ENCODE measurements at places on chromosomes 1 and 21. TPM values are rescaled to one million over a fixed set of nuclear protein-coding genes. Genes with fewer than 3 reads are reported as not detected.

The ZBTB8B gene
- not detected for total RNA-seq

The KNCN gene
- total RNA-seq = not detected

The THRAP3 gene
- total RNA-seq = 127 TPM

The RGS18 gene
- total RNA-seq = 2.4 TPM

The SRSF10 gene
- 163 TPM for total RNA-seq

The C4BPA gene
- not detected for total RNA-seq

GRCh38 chr1:42979036-42979430 lies 20.4 kb upstream of the SLC2A1 start:
- DNase-seq = no peak

DNA sequence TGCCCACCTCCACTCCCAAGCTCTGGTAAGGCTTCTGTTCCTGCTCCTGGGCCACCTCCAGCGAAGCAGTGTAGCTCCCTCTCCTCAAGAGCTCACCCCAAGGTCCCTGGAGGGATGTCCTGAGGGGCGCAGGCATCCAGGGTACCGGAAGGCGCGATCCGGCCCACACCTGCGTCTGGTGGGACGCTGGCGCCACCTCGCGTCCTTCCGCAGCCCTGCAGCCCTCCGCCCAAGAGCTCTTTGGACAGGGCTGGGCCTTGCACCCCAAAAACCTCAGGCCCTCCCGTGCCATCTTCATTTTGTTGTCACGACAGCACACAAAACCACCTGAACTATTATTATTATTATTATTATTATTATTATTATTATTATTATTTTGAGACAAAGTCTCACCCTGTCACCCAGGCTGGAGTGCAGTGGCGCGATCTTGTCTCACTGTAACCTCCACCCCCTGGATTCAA lies 49.2 kb upstream of the PAX7 start:
- no peak for DNase-seq

DNA sequence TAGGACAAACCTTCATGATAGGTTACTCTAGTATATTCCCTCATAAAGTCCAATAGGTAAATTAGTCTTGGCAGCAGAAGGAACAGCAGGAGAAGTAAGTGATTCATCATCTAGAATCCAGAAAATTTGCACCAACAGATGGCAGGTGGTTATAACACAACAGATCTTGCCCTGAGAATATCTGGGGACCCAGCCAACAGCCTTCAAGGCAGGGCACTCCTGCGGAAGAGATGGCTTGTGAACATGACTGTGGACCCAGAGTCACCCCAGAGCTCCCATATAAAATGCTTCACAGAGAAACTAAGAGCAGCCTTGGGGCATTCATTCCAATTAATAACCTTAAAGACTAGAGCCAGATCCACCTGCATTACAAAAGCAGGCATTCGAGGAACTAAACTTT lies 7.9 kb upstream of the PLA2G2C start:
- DNase-seq = no peak

- DNase-seq = no peak
Observed at GRCh38 chr1:221022331-221022730, 143.1 kb downstream of the HLX start.

DNA sequence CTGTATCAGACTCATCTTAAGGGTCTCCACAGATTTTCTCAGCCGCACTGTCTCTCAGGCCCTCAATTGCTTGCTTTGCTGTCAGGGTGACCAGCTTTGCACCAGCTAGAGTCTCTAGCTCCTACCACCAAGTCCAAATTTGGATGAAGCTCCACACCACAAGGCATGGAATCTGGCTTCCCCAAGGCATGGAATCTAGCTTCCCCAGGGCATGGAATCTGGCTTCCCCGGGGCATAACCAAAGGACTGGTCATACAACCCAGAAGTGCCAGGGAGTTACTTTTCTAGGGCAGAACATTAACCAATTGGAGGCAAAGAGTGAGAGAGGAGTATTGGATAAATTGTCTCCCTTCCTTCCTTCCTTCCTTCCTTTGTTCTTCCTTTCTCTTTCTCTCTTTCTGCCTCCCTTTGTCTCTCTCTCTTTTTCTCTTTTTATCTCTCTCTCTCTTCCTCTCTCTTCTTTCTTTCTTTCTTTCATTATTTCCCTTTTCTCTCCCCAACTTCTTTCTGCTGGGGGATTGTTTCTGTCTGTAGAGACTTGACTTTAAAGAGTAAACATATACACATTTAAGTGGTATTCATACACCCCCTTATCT lies 76.9 kb upstream of the HAO2 start:
- no peak for DNase-seq

DNA sequence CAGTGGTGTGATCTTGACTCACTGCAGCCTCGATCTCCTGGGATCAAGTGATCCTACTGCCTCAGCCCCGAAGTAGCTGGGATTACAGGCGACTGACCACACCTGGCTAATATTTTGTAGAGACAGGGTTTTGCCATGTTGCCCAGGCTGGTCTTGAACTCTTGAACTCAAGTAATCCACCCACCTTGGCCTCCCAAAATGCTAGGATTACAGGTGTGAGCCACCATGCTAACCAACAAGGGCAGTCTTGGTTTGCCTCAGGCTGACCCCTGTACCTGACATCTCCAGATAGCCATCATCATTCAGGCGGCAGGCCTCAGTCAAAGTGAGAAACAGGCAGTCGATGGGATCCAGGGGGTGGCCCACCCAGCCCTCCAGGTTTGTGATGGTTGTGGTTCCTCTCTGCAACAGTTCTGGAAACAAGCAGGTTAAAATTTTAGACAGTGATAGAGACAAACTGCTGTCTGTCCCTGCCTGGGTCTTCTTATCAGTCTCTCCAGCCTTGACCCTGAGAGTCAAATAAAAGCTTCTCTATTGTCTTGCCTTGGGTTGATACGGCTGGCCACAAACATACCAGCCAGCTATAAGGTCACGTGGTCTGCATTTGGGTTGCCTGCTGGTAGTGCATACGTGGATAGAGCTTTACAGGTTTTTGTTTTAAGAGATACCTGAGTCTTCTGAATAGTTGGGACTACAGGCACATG lies 26.8 kb downstream of the UROD start:
- no peak for DNase-seq

GRCh38 chr1:111045033-111045722 lies 81.5 kb upstream of the LRIF1 start:
- DNase-seq = no peak

DNA sequence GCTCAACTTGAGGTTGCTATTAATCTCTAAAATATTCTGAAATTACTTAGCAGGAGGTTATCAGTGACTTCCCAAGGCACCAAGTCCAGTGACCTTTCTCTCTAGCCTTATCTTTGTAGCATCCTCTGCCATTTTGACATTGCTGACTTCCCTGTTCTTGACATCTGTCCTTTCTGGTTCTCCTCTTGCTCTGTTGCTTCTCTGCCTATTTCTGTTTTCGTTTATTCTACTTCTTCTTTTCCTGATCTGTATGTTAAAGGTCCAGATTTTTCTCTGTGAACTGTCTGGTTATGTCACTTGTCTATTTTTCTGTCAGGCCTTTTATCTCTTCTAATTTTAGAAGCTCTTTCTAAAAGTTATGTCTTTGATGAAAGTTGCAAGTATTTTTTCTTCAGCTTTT lies 178.8 kb downstream of the VPS13D start:
- DNase-seq = no peak

DNA sequence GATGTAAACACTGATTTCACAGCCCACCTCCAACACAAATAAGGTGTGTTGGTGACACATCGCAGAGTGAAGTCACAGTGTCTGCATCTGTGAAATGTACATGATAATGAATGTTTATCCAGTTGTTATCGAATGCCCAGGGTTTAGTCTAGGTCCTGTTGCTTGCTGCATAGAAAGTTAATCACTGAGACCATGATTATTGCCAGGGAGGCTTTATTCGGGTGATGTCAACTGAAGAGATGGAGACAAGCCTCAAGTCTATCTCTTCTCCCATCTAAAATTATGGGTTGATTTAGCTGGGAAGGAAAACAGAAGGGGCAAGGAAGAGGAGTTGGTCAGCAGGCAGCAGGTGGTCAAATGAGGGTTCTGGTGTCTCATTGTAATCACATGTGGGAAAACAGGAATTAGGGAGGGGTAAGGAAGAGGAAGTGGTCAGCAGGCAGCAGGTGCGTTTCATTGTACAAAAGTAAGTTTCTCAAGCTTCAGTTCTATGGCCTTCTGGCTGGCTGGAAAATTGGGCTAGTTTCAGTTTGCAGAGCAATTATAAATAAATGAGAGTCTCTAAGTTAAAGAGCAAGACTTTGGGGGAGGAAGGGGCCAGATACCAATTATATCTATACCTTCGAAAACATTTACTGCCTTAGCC lies 146.3 kb upstream of the DNAH14 start:
- no peak for DNase-seq

DNA sequence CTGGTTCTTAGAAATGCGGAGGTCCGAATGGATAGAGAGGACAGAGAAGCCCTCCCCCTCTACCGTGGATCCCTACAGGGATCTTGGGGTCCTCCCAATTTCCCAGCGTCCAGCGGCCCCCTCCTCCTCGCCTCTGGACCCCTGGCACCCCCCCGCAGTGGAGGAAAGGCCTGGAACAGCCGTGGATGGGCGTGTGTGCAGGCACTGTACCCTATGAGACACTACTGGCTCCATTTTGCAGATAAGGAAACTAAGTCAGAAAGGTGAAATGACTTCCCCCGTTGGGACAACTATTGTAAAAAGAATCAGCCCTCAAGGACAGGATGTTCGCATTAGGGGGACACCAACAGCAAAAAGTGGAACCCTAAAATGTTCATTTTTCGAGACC lies 931 bp upstream of the CLSTN1 start:
- DNase-seq = no peak

GRCh38 chr1:86704972-86705664 lies 742 bp downstream of the SH3GLB1 start:
- peak; percentile 40 for DNase-seq

DNA sequence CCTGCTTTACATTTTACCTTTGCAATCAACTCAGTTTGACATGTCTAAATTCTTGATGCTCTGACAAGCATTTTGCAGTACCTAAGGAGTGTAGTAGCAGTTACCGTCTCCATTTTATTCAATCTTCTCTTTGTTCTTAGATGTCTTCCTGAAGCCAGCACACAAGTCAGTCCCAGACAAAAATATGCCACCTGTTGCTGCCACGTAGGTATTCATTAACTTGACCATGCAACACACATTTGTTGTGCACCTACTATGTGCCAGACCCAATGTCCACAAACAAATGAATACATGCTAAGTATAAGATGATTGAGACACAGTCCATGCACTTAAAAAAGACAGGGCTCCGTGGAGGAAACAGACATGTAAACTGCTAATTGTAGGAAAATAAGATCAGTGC lies 81.5 kb upstream of the NGF start:
- DNase-seq = no peak

DNA sequence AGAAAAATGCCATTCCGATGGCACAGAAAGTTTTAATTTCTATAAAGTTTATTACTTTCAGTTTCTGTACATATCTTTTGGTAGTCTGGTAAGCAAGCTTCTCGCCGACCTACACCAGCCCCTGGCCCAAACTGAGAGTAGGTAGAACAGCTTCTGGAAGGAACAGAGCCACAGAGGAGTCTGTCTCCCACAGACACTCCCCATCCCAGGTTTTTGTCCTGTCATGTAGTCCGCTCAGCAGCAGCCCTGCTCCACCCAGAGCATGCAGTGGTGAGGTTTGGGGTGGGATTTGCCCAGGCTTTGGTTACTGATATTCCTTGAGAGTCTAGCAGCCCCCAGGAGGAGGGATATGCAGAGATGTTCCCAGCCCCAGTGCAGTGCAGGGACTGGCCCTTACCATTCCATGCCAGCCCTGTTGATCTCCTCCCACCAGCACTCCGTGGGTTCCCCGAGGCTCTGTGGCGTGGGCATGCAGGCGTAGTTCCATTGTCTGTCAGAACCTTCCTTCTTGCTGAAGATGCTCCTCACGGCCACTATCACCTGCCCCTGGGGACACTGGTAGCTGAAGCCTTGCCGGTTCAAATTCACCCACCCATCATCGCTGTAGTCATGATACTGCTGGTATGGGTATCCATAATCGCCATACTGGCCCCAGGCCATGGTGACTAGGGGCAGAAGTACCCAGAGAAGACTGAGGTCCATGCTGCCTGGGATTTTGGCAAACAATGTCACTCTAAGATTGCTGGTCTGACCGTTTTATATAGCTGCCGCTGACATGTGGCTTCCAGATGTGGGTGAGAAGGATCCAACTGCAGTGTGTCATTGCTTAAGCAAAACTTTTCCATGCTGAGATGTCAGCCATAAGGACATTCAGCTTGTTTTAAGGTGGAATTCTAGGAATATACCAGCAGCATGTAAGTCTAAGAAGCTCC lies at the start of gene DPT:
DPT (minus strand) TSS at position 734 of the 932 bp plus-strand sequence; CDS start at position 702, 32 bp downstream.
- DNase-seq = no peak

GRCh38 chr1:70992521-70992920 lies 55.1 kb downstream of the PTGER3 start:
- no peak for DNase-seq

DNA sequence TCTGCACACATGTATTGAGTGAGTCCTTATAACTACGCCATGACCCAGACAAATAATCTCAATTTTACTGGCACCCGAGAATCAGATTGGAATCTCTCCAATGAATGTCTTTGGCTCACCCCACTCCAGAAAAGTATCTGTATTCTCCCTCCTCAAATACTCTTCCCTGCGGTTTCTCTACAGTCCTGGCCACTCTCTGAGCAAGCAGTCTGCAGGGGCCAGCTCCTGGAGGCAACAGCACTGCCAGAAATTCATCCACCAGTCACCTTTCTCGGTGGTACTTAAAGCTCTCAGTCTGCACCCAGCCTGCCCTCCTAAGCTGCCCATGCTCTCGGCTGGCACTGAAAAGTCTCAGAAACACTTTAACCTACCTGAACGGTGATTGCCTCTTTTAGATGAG lies 16.1 kb upstream of the LYST start:
- DNase-seq = no peak

- no peak for DNase-seq
Observed at GRCh38 chr1:209554761-209555611, 28.5 kb upstream of the CAMK1G start.

DNA sequence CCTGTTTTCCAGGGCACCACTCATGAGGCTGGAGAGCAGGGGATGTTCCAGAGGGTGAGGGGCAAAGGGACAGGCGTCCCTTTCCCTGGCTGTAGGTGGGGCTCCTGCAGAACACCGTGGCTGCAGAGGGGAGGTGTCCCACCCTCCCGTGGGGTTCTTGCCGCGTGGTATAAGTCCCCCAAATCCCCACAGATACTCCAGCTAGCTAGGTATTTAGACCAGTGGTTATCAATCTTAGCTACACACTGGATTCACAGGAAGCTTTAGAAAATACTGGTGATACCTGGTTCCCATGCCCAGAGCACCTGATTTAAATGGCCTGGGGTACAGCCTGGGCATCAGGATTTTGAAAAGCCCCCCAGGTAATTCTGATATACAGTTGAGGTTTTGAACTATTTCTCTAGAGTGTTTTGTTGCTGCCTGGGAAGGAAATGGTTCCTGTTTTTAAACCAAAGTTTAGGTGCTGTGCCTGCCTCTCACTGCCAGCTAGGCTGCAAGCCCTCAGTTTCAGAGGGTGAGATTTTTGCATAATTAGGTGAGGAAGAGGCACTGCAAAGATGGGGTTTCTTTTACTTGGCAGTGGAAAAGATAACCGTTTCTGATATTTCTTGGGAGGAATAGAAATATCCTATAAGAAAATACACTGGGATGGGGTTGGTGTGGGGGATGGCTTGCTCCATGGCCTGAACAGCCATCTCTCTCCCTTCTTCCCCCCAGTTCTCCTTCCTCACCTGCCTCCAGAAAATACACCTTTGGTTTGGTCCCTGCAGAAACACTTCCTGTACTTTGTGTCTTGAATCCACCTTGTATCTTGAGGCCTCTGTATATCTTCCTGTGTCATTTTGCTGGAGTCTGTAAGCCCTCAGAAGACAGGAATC lies 51.7 kb downstream of the RASSF5 start:
- DNase-seq = peak; percentile 39

GRCh38 chr1:179230721-179231120 lies 1.2 kb upstream of the ABL2 start:
- DNase-seq = no peak

- no peak for DNase-seq
Observed at GRCh38 chr1:29550119-29550841, 314.0 kb downstream of the PTPRU start.
